Right atrium auricular region (tissue), 2 donors: ENCODE measurements at places on chromosomes 16 and 17. TPM values are rescaled to one million over a fixed set of nuclear protein-coding genes. Genes with fewer than 3 reads are reported as not detected.

SNX20 gene
- total RNA-seq, result 0.89 TPM

SOST gene
- total RNA-seq, result not detected

RHBDL3 gene
- total RNA-seq, result 18.0 TPM

TLCD3B gene
- not detected for total RNA-seq

NEUROD2 gene
- total RNA-seq, result not detected

KIFC3 gene
- total RNA-seq, result 40.6 TPM

SHCBP1 gene
- total RNA-seq, result 0.37 TPM

SKA2 gene
- 44.4 TPM for total RNA-seq

C16orf92 gene
- total RNA-seq, result not detected

GRCh38 chr17:43800736-43801135 lies 20.5 kb downstream of the CFAP97D1 start:
- no peak for DNase-seq

- no peak for DNase-seq
These were observed 11.4 kb downstream of the SLC13A5 start for GRCh38 chr17:6701719-6702118.

DNA sequence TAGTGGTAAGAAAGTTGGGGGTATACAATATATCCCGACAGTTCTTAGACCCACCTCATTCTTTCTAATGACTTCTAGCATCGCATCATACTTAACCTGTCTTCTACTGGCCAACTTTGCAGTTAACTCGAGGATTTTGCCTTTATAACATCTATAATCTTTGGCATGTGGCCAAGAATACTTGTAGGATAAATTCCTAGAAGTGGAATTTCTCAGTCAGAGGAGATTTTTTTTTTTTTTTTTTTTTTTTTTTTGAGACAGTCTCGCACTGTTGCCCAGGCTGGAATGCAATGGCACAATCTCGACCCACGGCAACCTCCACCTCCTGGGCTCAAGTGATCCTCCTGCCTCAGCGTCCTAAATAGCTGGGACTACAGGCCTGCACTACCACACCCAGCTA lies 253.5 kb downstream of the MRTFB start:
- no peak for DNase-seq

- DNase-seq, result no peak
These were observed 99.6 kb downstream of the SPACA3 start for GRCh38 chr17:33091271-33091670.

- DNase-seq, result peak; percentile 88
These were observed 4.4 kb upstream of the MAP2K3 start for GRCh38 chr17:21280081-21280518.

GRCh38 chr17:20236578-20237227 lies 227.5 kb downstream of the SPECC1 start:
- no peak for DNase-seq
